ENCODE measurements at places on chromosomes 11 and 22.
A peak's percentile ranks its signal among the peaks of the same experiment; 100 is the strongest.

GRCh38 chr22:31870890-31871289 lies 73.4 kb upstream of the YWHAH start:
- DNase-seq, result no peak

GRCh38 chr22:17705951-17706900 lies 67.7 kb downstream of the BCL2L13 start:
- no peak for DNase-seq

DNA sequence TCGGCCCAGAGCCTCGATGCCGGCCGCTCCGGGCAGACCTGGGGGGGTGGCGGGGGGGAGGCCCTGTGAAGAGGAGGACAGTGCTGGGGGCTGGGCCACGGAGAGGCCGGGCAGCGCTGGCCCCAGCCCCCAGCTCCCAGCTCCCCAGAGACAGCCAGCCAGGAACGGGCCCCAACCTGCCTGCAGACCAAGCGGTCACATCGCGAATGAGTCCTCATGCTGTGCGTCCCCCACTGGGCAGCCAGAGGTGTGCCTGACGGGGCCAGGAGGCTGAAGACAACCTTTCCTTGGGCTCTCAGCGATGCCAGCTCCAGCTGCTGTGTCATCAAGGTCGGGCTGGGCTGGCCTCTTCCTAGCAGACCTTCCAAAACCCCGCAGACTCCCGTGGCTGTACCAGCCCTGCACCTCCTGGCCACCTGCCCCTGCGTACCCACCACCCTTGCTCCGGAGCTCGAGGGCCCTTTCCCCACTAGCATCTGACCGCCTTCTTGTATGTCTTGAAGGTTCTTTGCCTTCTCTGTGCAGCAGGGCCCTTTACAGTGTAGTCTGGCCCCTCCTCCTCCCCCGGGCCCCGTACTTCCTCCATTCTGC lies 88.4 kb downstream of the CDKN1C start:
- DNase-seq, result peak; percentile 30

DNA sequence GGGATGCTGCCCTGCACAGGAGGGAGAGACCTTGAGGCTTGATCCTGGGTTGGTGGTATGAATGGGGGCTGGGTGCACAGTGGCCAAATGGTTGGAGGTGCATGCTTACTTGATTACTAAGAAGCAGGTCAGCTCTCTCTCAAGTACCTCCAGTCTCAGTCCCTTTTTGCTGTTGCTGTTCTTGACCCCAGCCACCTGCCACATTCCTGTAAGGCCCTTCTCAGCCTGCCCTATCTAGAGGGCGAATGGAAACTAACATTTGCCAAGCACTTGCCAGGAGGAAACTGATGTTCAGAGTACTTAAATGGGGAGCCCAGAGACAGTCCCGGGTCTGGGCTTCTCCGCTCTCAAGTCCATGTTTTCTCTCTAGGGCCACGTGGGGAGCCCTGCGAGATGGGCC lies 39.9 kb downstream of the CABIN1 start:
- no peak for DNase-seq

- DNase-seq, result no peak
These were observed 39.6 kb upstream of the HMOX1 start for GRCh38 chr22:35341090-35341874.

DNA sequence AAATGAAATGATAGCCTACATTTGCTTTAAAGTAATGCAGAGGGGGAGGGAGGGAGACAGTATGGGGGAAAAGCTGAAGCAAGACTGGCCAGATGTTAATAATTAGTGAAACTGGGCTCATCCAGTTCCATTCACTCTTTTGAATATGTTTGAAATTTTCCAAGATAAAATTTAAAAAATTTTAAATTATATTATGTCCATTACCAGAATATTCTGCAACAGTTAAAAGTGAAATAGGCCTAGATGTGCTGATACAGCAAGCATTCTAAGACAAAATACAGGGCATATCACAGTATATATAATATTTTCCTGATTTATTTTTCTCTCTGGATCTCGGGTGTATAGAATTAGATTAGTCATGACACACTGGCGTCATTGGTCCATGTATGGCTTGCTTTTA lies 13.6 kb upstream of the ZNRF3 start:
- no peak for DNase-seq

DNA sequence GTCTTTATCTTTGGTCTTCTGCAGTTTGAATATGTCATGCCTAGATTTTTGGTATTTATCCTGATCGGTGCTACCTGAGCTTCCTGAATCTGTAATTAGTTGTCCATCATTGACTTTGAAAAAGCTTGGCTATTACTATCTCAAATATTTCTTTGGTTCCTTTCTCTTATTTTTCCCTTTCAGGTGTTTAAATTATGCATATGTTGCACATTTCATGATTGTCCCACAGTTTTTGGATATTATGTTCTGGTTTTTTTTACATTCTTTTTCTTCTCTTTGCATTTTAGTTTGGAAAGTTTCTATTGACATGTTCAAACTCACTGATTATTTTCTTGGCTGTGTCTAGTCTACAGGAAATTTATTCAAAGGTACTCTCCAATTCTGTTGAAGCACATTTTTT lies 840.3 kb upstream of the LRRC4C start:
- DNase-seq, result no peak

- DNase-seq, result peak; percentile 90
These were observed 16.5 kb upstream of the CDKN1C start for GRCh38 chr11:2901854-2902783.

DNA sequence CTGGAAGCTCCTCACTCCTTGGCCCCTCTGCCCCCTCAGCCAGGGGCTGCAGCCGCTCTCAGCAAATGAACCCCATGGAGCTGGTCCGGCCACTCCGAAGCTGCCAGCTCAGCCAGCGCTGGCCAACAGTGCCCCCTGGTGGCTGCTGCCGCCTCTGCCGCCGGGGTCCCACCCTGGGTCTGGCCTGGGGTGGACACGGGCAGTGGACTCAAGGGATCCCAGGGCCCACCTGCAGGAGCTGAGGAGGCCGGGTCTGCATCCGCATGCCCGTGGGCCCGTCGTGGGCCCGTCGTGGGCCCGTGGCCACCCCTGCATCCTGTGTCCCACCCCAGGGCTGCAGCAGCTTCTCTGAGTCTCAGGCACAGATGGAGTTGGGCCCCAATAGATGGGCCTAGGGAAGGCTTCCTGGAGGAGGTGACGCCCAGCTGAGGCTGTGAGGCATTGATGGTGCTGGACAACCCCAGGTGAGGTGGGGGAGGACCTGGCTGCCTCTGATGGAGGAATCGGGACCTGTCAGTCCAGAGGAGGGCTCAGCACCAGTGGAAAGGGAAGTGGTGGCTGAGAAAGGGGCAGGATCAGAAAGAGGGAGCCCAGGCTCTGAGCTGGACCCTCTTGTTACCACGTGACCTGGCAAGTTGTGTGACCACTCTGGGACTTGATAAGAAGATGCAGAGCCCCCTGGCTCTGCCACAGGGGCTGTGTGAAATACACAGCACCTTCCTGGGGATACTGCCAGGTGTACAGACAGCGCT lies 522.3 kb downstream of the BRD1 start:
- peak; percentile 90 for DNase-seq

- DNase-seq, result no peak
These were observed 507.7 kb downstream of the MN1 start for GRCh38 chr22:27293721-27294445.

GRCh38 chr22:43213051-43213450 lies 26.1 kb upstream of the TTLL12 start:
- DNase-seq, result no peak

GRCh38 chr22:36938028-36938425 lies 24.6 kb downstream of the CSF2RB start:
- DNase-seq, result no peak

All from right forelimb (tissue), 1 donor.